ENCODE measurements at places on chromosomes 2 and 18.

GRCh38 chr2:237691029-237691907 lies 63.9 kb downstream of the LRRFIP1 start:
- peak; percentile 61 for DNase-seq

DNA sequence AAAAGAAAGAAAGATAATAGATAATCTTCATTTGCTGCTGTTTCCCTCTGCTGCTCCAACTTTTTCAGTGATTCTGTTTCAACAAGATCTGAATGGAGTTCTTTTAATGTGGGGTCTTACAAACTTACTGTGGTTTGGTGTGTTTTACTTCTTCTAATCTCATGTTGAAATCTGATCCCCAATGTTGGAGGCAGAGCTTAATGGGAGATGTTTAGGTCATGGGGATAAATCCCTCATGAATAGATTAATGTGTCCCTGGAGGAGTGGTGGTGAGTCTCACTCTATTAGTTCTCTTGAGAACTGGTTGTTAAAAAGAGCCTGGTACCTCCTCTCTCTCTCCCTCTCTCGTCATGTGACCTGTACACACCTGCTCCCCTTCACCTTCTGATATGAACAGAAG lies 442.4 kb downstream of the EPHA4 start:
- DNase-seq, result no peak

- no peak for DNase-seq
Observed at GRCh38 chr2:135985826-135986393, 484 bp upstream of the DARS1 start.

- DNase-seq, result no peak
Observed at GRCh38 chr2:160842286-160842685, 317.9 kb upstream of the TANK start.

DNA sequence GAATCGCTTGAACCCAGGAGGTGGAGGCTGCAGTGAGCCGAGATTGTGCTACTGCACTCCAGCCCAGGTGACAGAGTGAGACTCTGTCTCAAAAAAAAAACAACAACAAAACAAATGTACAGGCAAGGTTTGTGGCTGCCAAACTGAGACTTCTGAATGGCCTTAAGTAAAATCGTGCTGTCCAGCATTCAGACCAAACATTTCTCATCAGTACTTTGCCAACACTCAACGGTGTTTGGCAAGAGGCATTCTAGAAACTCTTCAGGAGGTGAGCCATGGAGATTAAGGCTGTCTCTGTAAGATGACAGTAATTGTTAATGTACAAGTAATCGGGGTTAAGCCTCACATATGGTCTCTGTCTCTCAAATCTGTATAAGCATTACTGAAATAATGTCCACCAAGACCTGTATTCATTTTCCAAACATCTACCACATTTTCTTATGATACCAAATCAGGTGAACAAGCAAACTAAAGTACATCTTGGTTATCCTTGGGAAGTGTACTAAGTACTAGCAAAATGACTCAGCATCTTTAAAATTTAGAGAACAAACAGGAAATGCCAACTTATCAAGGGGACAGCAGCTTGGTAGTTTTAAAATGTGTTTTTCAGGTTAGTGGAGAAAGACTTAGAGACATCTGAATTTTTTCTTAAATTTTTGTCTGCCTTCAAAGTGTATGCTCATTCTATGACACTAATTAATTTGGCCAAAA lies 29.3 kb downstream of the SERPINE2 start:
- DNase-seq, result no peak

GRCh38 chr2:174058456-174058855 lies 93.3 kb upstream of the SP3 start:
- DNase-seq, result no peak

GRCh38 chr18:51290860-51291259 lies 93.4 kb upstream of the MEX3C start:
- DNase-seq, result no peak

DNA sequence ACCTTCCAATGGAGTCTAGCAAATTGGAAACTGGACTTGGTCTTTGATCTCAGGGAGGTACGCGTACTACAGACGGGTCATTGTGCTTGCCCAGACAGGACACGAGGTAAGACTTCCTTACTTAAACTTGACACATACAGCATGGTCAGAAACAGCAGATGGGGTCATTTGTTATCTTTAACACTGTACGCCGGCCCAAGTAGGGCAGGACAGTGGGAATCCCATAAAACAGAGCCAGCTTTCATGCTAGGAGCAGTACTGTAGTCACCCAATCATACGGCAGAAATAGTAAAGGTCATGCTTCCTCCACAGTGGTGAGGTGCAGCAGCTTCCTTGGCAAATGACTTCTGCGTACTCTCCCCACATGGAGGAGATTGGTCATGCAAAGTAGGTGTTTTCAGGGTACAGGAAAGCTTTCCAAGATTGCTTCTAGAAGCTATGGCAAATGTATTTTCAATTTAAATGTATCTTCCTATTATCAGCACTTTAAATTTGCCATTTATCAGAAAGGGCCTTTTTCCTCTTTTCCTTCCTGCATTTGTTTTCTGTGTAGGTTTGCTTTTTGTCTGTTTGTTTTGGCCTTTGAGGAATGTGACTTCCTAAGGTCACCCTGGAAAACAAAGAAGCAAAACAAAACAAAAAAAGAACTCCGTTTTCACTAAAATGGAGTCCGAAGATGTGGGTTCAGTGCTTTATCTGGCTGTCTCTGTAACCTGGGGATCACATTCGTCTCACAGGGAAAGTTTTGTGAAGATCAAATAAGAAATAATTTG lies 74.0 kb upstream of the DSG1 start:
- DNase-seq, result peak; percentile 73

GRCh38 chr18:62486290-62486964 lies 36.4 kb upstream of the ZCCHC2 start:
- DNase-seq, result peak; percentile 33

- DNase-seq, result no peak
Observed at GRCh38 chr2:233674995-233675394, 3.3 kb downstream of the UGT1A9 start.

DNA sequence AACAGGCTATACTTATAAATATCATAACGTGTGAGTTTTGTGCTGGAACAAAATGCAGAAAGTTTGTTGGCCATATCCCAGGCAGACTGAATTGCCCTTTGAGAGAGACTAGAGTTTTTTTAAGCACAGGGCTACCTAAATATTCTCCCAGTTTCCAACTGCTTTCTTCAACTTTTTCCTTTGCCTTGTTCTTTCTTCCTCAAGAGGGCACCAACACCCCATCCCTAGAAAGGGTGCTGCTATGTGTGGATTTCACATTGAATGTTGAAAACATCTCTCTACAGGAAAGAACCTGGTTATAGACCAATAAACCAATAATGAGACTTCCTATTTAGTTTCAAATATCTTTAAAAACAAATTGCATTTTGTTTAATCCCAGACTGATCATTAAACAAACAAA lies 87.9 kb downstream of the ICOS start:
- DNase-seq, result peak; percentile 77

GRCh38 chr18:71798986-71799673 lies 745.0 kb downstream of the CBLN2 start:
- no peak for DNase-seq

GRCh38 chr2:27501042-27501441 lies 4.4 kb downstream of the GCKR start:
- DNase-seq, result no peak

DNA sequence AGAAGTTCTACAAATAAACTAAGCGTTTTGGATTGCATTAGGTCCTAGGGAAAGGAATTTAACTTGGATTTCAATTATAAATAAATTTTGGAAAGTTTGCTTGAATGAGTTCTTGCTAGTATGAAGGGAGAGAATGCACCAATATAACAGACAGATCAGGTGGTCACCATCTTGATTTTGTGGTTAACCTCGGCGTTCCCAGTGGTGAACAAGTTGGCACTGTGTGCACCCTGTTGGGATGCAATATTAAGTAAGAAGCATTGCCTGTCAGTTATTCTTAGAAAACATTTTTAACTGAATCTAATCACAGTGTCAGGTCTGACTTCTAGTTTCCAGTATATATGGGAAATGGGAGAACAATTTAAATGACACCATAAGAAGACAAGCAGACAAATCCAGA lies 673.4 kb downstream of the SLC4A3 start:
- DNase-seq, result no peak

DNA sequence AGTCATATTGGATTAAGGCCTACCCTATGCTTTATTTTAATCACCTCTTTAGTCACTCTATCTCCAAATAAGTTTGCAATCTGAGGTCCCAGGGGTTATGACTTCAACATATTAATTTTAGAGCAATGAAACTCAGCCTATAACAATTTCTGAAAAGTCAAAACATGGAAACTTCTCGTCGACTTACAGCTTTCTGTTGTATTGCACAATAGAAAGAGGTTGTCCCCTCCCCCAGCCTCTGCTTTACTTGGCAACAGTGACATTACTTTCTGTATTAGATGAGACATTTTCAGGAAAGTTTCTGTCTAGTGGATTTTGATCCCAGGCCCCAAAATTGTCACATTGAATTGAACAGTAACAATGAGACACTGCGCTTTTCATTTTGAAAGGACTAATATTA lies 326.4 kb downstream of the THSD7B start:
- DNase-seq, result no peak

DNA sequence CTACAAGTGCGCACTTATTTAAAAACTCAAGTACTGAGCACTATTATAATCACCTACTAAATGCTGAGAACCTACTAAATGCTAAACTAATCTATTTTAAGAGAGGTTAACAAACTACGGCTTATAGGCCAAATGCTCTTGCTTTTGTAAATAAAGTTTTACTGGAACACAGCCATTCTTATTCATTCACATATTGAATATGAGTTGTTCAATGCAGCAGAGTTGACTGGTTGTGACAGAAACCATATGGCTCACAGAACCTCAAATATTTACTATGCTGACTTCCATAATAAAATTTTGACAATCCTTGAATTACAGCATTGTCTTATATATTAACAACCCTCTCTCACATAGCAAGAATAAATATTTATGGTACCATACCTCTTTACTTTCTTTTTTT lies 103.2 kb downstream of the ZNF521 start:
- DNase-seq, result no peak

GRCh38 chr2:38394903-38395341 lies 17.8 kb upstream of the ATL2 start:
- no peak for DNase-seq

GRCh38 chr2:172280571-172281361 lies 146.6 kb upstream of the ITGA6 start:
- no peak for DNase-seq

GRCh38 chr2:200765139-200765951 lies 46.4 kb upstream of the BZW1 start:
- DNase-seq, result peak; percentile 94

All from lung microvascular endothelial cell (primary cell).